Progenitor cell of endocrine pancreas (in vitro differentiated cells): ENCODE measurements at places on chromosomes 5 and 9. TPM values are rescaled to one million over a fixed set of nuclear protein-coding genes. Genes with fewer than 3 reads are reported as not detected.

Gene SV2C
- 0.27 and 0.48 TPM in 2 replicates for total RNA-seq

Gene ARHGEF37
- total RNA-seq, result 2.4 and 3.3 TPM in 2 replicates

Gene DOCK8
- 5.7 and 8.3 TPM in 2 replicates for total RNA-seq

Gene BARHL1
- total RNA-seq, result not detected in 2 replicates

Gene PFN3
- total RNA-seq, result not detected in 2 replicates

Gene FUT7
- not detected in 2 replicates for total RNA-seq

Gene LRRTM2
- total RNA-seq, result not detected in 2 replicates

Gene RGS7BP
- total RNA-seq, result 0.14 TPM in 1 of 2 replicates, not detected in the other

Gene BAAT
- total RNA-seq, result 0.36 TPM in 1 of 2 replicates, not detected in the other

Gene CAMK2A
- not detected in 2 replicates for total RNA-seq

Gene N4BP3
- 1.9 and 2.4 TPM in 2 replicates for total RNA-seq

Gene ARL15
- total RNA-seq, result 28.9 and 30.0 TPM in 2 replicates

Gene UGT3A2
- total RNA-seq, result 0.53 and 0.67 TPM in 2 replicates
